ENCODE measurements at places on chromosomes 3 and 15.

DNA sequence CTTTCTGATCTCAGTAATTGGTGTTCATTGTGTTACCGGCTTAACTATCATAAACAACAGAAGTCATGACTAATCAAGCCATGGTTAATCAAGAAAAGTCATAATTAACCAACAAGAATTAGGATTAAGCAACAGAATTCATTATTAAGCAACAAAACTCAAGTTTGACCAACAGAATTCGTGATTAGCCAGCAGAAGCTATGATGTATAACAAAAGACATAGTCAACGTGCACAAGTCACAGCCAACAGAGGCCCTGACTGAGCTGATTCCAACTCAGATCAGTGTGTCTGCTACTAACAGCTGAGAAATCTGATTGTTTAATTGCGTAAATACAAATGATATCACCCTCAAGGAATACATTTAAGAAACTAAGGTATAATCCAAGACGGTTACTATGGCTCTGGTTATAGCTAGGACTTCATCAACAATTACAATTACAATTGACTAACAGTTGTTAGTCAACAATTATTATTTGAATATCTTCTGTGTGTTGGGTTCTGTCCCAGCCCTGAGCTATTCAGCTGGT is 67.7 kb downstream of the RARB start:
- no peak for DNase-seq

- DNase-seq: no peak
Observed at GRCh38 chr3:141323936-141324704, 44.2 kb upstream of the ZBTB38 start.

DNA sequence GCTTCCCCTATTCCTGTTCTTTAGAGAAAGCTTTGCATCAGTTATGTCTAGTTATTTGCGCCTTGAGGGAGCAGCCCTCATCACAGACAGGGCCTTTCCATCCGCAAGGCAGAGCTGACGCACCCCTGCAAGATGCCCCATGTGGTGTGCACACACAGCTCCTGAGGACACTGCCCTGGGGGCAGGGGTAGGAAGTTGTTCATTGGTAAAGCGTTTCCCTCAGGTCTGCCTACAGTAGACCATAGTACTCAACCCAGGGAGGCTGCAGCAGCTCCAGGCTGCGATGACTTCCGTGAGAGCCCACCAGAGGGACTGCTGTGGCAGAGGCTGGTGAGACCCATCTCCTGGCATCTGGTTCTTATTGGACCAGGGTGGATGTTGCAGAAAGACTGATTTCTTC is 55.1 kb upstream of the PLXNA1 start:
- no peak for DNase-seq

DNA sequence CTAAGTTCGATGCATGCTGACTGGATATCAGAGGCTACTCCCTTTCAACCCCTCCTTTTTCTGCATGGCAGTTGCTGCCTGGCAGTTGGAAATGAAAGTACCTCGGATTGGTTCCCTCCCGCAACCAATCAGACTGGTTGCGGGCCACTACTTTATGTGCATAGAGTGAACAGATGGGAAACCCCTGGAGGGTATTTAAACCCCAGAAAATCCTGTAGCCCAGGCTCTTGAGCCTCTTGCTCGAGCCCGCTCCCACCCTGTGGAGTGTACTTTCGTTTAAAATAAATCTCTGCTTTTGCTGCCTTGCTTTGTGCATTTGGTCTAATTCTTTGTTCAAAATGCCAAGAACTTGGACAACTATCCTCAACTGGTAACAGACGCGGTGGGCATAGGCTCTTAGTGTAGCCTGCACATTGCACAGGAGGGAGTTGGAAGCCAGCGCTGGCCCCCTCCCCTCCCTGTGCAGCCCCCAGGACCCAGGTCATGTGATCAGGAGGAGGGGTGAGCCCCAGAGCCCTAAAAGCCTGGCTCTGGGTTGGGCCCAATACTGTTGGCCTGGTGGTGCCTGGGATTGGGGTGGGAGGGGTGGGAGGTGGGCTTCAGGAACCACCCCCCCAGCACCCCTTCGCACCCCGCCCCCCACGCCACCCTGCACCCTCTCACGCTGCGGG is 26.8 kb downstream of the RHCG start:
- no peak for DNase-seq

DNA sequence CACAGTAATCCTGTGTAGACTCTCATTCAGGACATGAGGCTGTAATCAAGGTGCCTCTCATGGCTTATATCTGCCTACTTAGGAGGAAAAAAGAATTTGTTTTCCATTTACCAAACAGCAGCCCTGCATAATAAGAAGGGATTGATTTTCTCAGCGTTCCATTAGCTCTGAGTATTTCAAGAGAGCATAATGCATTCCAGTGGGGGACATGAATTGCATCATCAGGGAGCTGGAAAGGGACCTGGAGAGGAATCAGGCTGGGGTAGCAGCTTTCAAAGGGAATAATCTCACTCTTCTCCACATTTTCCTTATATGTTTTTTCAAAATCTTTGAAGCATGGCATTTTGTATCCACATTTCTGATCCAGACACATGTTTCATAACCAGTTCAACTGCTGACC is 150.6 kb upstream of the ANKRD28 start:
- DNase-seq: no peak

- no peak for DNase-seq
Observed at GRCh38 chr3:29758434-29759322, 477.8 kb downstream of the RBMS3 start.

GRCh38 chr3:61858054-61858453 is 296.7 kb downstream of the PTPRG start:
- DNase-seq: no peak

GRCh38 chr15:90624278-90624981 is 92.7 kb upstream of the BLM start:
- DNase-seq: no peak

DNA sequence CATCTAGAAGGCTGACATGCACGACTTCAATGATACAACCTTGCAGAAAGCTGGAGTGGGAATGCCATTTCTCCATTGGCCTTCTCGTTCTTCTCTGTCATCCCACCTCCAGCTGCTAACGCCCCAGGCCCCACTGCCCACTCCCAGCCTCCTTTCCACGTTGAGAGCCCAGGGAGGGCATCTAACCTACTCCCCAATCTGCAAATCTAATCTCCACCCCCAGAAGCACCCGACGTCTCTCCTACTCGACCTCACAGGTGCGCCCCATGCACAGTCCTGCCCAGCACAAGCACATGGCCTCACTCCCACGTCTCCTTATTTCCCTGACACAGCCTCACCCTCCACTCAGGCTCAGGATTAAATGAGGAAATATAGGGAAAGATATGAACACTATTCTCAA is 33.4 kb downstream of the IL12A start:
- no peak for DNase-seq

DNA sequence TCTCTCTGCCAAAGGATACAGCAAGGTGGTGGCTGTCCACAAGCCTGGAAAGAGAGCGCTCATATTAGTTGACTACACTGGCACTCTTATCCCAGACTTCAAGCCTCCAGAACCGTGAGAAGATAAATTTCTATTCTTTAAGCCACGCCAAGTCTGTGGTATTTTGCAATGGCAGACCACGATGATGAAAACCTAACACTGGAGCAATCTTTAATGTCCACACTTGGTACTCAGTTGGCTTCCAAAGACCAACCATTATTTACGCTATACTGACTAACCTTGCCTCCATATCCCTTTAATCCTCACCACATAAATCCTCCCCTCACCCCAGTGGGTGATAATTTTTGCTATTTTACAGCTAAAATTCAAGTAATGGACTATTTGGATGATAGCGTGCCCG is 16.9 kb upstream of the LACTB start:
- no peak for DNase-seq

DNA sequence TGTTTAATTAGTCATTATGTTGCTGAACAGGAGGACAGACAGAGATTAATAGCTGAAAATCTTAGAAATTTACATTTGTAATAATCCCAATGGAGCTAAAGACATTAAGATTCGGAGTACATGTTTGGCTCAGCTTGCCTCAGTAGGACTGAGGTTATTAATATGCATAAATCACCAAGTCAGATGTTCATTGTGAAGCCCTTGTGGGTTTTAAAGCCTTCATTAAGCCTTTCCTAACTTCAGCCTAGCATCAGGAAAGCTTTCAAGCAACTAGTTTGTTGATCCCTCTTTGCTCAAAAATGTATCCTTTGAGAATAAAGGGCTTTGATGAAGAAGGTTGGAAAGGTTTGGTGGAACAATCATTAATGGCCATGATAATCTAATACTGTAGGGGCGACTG is 178.2 kb upstream of the CGNL1 start:
- DNase-seq: no peak

DNA sequence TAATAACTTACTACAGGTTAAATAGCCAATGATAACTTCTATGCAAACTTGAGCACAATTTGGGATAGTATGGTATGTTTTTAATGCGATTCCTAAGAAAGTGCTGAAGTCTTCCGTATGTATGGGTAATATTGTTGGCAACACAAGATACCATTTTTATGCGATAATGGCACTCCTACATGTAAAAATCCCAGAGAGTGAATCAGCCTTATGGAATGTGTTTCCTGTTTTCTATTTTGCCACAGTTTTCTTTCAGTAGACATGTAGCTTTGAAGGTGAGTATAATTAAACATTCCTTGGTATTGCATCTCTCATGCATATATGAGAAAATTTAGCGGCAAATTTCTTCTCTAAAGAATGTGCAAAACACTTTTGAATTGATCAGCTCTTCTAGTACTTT is 396.8 kb upstream of the AZI2 start:
- DNase-seq: no peak

GRCh38 chr3:52998771-52999513 is 46.9 kb downstream of the SFMBT1 start:
- no peak for DNase-seq

DNA sequence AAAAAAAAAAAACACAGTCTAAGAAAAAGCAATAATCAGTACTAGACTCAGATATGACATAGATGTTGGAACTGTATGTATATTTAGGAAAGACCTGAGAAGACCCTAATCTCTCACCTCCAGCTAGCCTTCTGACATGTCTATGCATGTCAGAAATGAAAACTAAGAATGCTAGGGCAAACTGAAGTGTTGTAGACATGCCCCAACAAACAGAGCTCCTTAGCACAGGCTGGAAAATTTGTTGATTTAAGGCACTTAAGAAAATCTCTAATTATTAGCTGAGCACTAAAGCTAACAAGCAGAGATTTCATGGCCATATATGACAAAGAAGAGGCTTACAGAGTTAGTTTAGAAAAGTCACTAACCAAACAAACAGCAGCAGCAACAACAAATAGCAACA is 45.5 kb upstream of the PRSS50 start:
- DNase-seq: no peak

GRCh38 chr15:45660231-45660979 is 25.6 kb downstream of the SQOR start:
- DNase-seq: no peak

- no peak for DNase-seq
Observed at GRCh38 chr3:58518291-58518789, 18.6 kb downstream of the ACOX2 start.

DNA sequence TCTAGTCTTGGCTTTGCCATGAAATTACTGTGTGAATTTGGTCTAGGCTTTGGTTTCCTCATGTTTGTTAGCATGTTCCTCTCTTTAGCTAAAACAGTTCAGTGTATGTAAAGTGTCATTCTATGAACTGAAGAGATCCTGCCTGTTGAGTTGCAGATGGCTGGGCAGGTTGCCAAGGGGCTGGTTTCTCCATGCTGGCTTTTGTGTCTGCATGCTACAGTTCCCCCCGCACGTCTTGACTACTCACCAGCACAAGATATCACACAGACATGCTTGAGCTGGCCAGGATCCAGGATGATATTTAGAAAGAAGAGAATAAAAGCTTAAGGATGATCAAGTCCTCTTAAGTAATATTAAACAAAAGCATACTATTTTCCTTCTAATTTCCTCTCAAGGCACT is 90.2 kb downstream of the CERS3 start:
- DNase-seq: no peak

DNA sequence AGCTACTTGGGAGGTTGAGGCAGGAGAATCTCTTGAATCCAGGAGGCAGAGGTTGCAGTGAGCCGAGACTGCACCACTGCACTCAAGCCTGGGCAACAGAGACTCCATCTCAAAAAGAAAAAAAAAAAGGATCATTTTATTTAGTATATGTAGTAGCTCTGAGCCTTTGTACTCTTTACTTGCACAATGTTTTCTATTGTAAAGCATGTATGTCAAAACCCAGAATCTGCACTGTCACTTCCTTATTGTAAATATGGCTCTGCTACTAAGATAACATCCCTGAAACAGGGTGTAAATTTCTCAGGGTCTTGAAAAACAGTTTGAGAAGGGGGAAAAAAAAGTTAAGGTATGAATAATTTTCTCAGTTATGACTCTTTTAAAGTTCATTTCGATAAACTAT is 35.1 kb downstream of the SLMAP start:
- DNase-seq: no peak

DNA sequence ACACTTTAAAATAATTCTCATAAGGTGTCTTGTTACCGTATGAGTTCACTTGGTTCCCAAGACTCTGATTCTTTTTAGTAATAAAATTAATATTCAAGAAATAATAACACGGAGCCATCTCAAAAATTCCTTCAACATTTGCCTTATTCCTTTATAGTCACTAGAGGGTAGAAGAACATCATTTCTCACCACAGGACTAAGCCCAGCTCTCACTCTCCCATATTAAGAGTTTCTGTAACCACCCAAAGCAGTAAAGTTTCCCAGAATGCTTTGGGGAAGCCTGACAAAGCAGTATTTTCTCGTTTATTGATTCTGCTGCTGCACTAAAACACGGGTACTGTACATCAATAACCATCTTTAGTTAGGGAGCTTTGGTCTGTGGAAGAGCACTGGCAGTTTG is 114.9 kb downstream of the MCTP2 start:
- DNase-seq: no peak

DNA sequence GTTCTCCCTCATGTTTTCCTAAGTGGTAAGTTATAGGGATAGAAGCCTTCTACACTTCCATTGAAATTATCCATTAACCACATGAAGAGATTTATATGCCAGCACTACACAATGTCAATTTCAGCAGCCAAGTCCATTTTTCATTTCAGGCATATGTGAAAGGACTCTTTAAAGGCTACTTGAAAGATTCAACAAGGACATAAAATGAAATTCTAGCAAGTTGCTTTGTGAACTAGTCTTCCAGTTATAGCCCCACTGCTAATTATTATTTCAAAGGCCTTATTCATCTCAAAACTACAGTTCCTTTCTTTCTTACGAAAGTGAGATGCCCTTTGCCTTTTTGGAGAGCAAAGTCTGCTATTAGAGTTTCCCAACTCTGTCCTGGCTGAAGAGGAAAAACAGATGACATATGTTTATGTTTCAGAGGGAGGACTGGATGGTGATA is 66.0 kb upstream of the SLC2A2 start:
- DNase-seq: no peak

DNA sequence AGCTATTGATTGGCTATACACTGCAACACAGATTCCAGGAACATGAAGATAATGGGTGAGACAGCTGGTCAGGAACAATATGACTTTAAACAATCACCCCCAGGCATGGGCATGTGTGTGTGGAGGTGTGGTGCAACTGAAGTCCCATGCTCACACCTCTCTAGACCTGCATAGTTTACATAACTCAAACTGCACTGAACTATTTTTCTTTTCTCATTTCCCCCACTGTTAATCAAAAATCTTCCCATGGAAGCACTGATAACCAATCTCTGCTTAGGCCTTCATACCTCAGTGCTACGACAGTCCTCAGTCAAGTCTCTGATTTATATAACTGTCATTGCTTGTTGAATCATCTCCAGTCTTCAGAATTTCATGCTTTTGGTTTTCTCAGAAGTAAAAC is 600.2 kb downstream of the NTRK3 start:
- no peak for DNase-seq
